Aorta (tissue), 5 donors: ENCODE measurements at places on chromosomes 11 and 22. TPM values are rescaled to one million over a fixed set of nuclear protein-coding genes. Genes with fewer than 3 reads are reported as not detected.
A peak's percentile ranks its signal among the peaks of the same experiment; 100 is the strongest.

Gene MPST
- total RNA-seq, result 30.8 TPM

Gene TPBGL
- total RNA-seq, result 0.36 TPM

Gene CHRM1
- total RNA-seq, result not detected

Gene SCN3B
- total RNA-seq, result 0.16 TPM

Gene LRRC4C
- total RNA-seq, result 1.9 TPM

Gene PHF21B
- 1.8 TPM for total RNA-seq

Gene NXPE1
- total RNA-seq, result not detected

Gene FAM181B
- 1.9 TPM for total RNA-seq

Gene TRIM49
- not detected for total RNA-seq

- H3K4me1 ChIP-seq, result no peaks in the 10 kb centered on the region
- DNase-seq, result no peak
- H3K27ac ChIP-seq, result no peak overlapping the region
- H3K4me3 ChIP-seq, result no peak overlapping the region
Measured at GRCh38 chr11:74641905-74642304, 49.5 kb downstream of the POLD3 start.

DNA sequence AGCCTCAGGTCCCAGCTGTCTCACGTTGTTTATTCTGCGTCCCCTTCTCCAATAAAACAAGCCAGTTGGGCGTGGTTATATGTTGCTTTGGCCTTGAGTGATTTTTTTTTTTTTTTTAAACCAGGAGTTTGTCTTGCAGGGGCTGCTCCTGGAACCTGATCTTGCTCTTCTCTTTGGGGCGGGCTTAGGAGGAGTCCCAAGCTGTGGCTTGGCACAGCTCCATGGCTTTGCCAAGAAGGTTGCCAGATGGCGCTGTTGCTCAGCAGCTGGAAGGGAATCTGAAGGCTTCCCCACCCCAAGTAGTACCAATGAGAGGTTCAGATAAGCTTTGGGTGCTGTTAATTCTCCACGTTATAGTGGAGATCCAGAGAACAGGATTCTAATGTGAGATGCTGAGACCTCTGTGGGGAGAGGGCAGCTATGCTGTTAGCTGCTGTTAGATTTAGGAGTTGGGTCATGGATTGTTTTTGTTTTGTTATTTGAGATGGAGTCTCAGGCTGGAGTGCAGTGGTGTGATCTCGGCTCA is 2.0 kb upstream of the FERMT3 start:
- no peak overlapping the region for H3K27ac ChIP-seq
- DNase-seq, result peak; percentile 94
- no peak overlapping the region for H3K4me3 ChIP-seq
- H3K4me1 ChIP-seq, result no peaks in the 10 kb centered on the region
- H3K36me3 ChIP-seq, result peaks cover 8% of the 10 kb centered on the region

DNA sequence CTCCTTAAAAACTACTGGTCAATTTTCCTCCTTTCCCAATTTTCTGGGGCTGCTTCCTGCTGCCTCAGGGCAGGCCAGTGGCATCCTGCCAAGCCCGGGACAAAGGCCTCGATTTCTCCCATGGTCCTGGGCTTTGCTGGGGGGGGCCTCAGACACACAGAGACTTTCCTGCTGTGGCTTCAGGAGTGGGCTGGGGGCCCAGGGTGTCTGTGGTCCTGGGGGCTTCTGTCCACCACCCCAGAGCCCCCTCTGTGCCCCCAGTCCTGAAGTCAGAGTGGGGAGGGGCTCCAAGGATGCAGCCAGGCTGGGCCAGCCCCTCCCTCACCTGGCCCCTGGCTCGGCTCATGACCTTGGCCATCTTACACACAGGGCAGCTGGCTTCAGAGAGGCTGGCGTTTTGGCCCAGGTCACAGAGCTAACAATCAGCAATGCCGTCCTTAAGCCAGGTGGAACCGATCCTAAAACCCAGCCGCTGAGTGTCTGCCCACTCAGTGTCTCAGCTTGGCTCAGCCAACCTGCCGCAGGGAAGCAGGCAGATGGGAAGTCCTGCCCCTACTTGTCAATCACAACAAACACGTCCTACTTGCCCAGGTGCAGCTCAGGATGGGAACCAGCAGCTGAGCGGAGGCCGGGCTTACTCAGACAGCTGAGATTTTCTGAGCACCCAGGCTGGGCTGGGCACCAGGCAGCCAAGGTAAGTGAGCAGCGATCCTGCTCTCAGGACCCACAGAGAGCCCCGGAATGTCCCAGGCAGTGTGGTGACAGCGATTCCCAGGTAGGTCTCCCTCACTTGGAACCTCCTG is 34.6 kb downstream of the OSBPL5 start:
- H3K4me1 ChIP-seq, result no peaks in the 10 kb centered on the region
- H3K27me3 ChIP-seq, result no peaks in the 10 kb centered on the region
- DNase-seq, result peak; percentile 37
- H3K36me3 ChIP-seq, result no peaks in the 10 kb centered on the region
- H3K4me3 ChIP-seq, result no peak overlapping the region

DNA sequence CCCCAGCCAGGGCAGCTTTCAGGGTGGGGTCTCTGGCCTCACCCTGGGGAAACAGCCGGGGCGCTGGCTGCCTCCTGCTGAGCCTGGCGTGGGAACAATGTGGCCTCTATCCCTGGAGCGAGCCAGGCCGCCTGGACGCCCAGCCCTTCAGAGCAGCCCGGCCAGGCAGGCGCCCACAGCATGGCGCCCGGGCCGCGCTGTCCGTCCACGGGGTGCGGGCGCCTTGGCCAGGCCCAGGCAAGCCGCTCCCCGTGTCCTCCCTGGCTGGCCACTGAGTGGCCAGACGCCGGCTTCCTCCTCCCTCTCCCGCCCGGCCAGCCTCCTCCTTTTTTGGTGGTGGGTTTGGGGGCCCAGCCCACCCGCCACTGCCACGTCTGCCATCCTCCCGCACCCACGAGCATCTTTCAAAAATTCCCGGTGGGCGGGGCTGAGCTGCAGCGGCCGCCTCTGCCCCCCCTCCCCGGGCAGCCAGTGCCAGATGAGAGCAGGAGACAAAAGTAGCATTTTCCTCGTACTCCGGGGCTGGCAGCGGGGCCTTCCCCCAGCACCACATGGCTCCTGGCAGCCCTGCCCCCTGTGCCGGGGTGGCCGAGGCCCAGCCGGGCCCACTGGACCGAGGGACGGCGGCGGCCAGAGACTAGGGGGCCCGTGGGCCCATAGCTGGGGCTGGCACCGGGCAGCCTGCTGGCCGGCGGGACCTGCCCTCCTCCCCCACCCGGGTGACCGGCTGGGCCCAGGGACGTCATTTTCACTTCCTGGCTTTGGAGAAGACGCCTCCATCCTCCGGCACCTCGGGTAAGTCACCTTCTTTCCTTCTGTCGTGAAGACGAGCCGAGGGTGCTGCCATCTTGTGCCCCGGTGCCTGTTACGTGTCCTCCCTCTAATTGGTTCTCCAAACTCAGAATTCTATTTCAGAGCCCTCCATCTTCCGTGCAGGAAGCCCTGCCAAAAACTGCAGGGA is 70.2 kb upstream of the PPARA start:
- H3K36me3 ChIP-seq, result no peaks in the 10 kb centered on the region
- H3K4me1 ChIP-seq, result no peaks in the 10 kb centered on the region
- peak overlapping the region; percentile 30 for H3K4me3 ChIP-seq
- H3K27me3 ChIP-seq, result no peaks in the 10 kb centered on the region
- peak; percentile 94 for DNase-seq

- H3K4me3 ChIP-seq, result no peak overlapping the region
- H3K36me3 ChIP-seq, result no peaks in the 10 kb centered on the region
- H3K27me3 ChIP-seq, result no peaks in the 10 kb centered on the region
Measured at GRCh38 chr11:130099356-130099755, 29.7 kb downstream of the APLP2 start.

DNA sequence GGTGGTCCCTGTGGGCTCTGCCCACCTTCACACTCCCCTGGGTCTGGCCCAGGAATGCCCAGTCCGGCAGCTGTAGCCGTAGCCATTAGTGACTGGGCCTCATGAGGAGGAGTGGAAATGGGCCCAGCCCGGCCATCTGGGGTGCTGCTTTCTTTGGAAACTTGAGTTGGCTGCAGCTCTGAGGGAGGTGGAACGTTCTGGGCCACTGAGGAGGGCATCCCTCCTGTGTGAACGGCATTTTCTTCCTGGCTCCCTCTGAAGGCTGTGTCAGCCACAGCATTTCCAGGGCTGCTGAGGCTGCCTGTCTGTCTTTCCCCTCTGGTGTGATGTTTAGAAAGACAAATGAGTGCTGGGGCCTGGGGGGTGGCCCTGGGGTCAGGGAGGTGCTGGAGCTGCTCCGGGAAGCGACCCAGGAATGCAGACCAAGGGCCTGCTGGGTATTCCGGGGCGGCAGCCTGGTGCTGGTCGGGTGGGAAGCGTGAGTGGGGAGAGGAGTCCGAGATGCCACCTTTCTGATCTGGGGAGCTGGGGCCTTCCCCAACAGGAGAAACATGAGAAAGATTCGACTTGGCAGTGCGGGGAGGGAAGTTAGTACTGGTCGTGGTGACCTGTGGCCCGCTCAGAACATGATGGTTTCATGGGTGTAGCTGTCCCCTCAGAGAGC is 27.1 kb downstream of the PTDSS2 start:
- H3K36me3 ChIP-seq, result no peaks in the 10 kb centered on the region
- DNase-seq, result no peak
- no peak overlapping the region for H3K27ac ChIP-seq

DNA sequence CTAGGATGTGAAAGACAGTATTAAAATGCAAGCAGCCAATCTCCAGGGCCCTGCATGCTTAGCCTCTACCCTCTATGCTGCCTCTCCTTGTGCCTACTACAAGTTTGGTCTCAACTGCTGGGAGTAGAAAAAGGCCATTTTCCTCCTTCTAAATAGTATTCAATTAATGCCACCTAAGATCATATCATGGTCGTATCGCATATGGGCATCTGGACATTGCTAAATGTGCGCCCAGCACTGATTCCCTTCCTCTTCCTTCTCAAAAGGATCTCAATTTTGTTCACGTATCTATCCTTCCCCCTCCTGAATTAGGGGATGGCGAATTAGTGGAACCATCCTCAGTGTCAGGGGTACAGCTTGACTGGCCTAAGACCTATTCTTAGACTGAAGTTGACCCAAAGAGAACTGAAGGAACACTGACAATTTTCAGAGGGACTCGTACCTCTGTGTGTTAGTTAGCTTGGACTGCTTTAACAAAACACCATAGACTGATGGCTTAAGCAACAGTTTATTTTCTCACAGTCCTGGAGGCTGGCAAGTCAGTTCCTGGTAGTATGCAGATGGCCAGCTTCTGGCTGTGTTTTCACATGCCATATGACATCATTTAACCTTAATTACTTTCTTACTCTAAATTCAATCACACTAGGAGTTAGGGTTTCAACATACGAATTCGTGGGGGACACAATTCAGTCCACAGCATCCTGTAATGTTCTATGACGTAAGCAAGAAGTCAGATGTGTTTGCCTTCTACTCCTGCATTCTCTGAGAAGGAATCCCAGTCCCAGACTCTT is 8.5 kb upstream of the NUP50 start:
- no peaks in the 10 kb centered on the region for H3K27me3 ChIP-seq
- H3K36me3 ChIP-seq, result peaks cover 5% of the 10 kb centered on the region
- H3K4me3 ChIP-seq, result no peak overlapping the region
- DNase-seq, result no peak
- H3K4me1 ChIP-seq, result no peaks in the 10 kb centered on the region

- H3K27ac ChIP-seq, result no peak overlapping the region
- H3K4me3 ChIP-seq, result no peak overlapping the region
- no peaks in the 10 kb centered on the region for H3K27me3 ChIP-seq
- peak; percentile 45 for DNase-seq
- H3K36me3 ChIP-seq, result no peaks in the 10 kb centered on the region
Measured at GRCh38 chr22:49393526-49393925, 434.1 kb downstream of the BRD1 start.

DNA sequence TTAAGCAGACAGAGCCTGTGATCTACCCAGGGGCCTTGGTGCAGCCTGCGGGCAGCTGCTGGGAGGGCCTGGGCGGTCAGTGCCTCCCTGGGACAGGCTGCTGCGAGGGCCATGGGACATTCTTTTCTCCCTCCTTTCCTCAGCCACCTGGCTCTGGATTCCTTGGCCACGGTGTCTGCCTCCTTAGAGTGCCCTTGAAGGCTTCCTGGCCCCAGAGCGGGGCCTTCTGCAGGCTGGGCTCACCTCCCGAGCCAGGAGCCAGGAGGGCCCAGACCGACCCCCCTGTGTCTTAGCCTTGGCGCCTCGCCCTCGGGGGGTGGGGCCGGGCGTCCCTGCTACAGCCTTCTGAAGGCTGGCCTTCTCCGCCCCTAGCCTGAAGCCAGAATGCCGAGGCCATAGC is 231.2 kb downstream of the TBC1D22A start:
- H3K27ac ChIP-seq, result no peak overlapping the region
- no peaks in the 10 kb centered on the region for H3K27me3 ChIP-seq
- no peaks in the 10 kb centered on the region for H3K4me1 ChIP-seq
- H3K4me3 ChIP-seq, result no peak overlapping the region

GRCh38 chr11:40219401-40219800 is 1240.1 kb downstream of the LRRC4C start:
- H3K36me3 ChIP-seq, result no peaks in the 10 kb centered on the region
- no peaks in the 10 kb centered on the region for H3K27me3 ChIP-seq
- H3K4me3 ChIP-seq, result no peak overlapping the region
- no peak overlapping the region for H3K27ac ChIP-seq
- no peak for DNase-seq

DNA sequence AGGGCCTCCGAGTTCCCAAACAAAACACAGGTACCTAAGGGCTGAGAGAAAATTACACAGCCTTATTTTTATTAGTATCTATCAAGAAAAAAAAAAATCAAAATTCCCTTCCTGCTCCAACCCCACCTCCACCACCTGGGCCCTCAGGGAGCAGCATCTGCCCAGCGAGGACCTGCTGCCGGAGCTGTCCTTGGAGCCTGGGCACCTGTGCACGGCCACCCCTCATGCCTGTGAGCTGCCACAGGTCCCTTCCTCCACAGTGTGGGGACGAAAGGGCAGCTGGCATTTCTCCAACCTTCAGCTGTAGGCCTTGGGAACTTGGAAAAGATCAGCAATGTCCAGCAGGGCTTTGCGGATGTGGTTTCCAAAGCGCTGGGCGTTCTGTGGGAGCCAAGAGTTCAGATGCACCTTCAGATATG is 6.3 kb upstream of the SYCE3 start:
- DNase-seq, result peak; percentile 11
- no peak overlapping the region for H3K4me3 ChIP-seq
- no peaks in the 10 kb centered on the region for H3K4me1 ChIP-seq
- H3K27me3 ChIP-seq, result no peaks in the 10 kb centered on the region
- H3K27ac ChIP-seq, result no peak overlapping the region
- H3K36me3 ChIP-seq, result no peaks in the 10 kb centered on the region

DNA sequence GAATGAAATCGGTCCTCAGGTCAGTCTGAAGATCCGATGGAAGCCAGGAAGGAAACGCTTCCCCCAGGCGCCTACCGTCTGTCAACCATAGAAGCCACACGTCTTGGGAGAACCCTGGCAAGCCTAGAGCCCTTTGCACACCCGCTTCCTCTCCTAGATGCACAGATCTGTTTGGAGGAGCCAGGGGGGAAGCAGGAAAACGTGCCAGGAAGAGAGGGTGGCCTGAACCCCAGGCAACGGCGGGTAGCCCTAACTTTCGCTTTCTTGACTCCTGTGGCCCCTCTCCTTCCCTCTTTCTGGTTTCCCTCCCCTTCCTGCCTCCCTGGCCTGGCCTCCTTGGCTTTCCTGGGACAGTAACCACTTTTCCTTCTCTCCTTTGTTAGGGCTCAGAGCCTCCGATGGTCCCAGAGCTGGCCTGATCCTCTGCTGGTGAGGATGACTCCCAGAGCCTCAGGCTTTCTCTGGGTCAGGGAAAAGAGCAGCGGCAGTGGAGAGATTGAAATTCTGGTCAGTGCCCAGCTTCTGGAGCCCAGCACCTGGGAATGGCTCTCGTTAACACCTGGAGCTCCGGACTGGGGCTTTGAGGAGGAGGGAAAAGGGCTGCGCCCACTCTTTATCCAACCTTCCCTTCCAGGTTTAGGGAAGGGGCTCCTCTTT is 2.1 kb downstream of the FXYD6 start:
- DNase-seq, result no peak
- no peaks in the 10 kb centered on the region for H3K4me1 ChIP-seq
- no peak overlapping the region for H3K27ac ChIP-seq

- peaks cover 3% of the 10 kb centered on the region for H3K4me1 ChIP-seq
- H3K36me3 ChIP-seq, result no peaks in the 10 kb centered on the region
- H3K4me3 ChIP-seq, result no peak overlapping the region
- no peak overlapping the region for H3K27ac ChIP-seq
- no peak for DNase-seq
Measured at GRCh38 chr11:86606836-86607481, 65.5 kb downstream of the ME3 start.
